GDM1 (cell line): ENCODE measurements at places on chromosomes 4 and X.

GRCh38 chrX:39895218-39896110 is 202.3 kb downstream of the BCOR start:
- no peak for DNase-seq

DNA sequence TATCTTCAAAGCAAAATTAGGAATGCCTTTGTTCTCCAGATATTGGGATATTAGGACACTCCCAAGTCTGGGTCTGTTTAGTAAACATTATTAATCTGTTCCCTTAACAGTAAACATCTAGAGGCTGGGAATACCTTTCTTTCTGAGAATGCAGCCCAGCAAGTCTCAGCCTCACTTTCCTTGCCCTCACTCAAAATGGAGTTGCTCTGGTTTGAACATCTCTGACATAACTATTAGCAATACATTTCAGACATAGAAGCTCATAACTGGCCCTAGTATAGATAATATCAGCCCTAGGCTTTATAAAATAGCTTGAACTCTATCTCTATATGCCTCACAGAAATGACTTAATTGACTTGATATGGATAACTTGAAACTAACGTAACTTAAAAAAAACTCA is 299.8 kb downstream of the SPATA18 start:
- no peak for DNase-seq

DNA sequence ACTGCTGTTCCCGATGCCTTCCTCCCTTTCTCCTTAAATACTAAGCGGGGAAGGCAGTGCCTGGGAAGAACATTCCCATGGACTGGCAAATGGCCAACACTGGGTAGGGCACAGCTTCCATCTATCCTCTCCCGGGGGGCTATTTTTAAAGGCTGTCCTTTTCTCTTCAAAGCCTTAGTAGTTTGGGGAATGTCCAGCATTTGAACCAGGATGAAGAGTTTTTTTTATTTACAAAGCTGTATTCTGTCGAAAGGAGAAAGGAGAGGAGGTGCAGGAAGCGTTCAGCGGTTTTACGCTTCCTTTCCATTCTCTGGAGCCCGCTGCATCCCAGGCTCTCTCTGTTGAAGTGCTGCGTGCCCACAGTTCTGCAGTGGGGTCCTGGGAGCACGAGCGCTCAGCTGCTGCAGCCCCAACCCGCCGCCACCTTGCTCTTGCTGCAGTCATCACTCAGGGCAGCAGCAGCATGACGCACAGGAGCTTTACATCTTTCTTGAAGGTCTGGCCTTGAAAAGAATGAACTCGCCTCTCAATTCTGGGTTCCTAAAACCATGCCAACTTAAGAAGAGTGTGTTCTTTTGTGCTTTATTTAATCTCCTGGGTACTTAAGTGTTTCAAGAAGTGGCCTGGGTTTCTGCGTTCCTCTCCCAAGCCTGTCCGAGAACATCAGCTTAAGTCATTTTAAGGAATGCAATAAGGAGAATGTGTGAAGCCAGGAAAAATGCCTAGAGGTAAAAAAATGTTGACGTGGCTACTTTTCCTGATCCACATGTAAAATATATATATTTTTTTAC is 427.2 kb downstream of the MAPK10 start:
- DNase-seq = no peak

DNA sequence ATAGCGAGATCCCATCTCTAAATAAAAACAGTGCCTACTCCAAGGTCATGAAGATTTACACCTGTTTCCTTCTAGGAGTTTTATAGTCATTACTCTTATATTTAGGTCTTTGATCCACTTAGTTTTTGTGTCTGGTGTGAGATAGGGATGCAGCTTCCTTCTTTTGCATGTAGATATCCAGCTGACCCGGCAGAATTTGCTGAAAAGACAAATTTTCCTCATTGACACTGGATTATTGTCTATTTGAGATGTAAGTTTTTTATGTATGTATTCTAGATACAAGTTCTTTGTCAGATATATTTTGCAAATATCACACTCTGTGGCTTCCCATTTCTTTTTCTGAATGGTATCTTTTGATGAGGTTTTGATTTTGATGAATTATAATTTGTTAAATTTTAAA is 85.4 kb downstream of the RFC1 start:
- DNase-seq = no peak

GRCh38 chrX:140065961-140066662 is 100.8 kb upstream of the CXorf66 start:
- DNase-seq = no peak

DNA sequence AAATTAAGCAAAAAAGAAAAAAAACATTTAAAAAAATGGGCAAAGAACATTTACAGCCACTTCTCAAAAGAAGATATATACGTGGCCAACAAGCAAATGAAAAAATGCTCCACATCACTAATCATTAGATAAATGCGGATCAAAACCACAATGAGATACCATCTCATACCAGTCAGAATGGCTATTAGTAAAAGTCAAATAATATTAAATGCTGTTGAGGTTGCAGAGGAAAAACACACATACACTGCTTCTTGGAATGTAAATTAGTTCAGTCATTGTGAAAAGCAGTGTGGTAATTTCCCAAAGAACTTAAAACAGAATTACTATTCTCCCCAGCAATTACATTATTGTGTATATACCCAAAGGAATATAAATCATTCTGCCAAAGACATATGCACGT is 1189.0 kb downstream of the PCDH18 start:
- DNase-seq = no peak

DNA sequence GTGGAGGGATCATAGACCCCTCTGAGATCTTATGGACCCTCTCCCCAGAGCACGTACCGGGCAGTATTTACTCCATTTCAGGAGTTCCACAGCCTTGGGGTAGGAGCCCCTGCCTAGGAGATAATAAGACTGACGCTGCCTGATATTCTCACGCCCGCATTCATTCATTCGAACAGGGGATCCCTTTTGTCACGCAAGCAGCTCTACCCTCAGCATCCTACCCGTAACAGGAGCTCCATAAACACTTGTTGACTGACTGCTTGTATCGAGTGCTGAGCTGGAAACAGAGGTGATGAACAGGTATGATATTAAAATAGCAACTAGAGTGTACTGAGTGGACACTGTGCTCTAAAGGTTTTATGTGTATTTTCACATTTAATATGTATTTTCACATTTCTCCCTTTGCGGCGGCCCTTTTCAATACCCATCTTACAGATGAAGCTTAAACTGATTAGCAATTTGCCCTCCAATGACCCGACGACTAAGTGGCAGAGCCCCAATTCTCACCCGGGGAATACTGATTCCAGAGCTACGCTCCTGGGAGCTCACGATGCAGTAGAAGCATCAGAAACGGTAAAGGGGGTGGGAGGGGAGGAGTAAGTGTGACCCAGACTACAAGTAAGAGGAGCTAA is 888 bp downstream of the RAB28 start:
- peak; percentile 1 for DNase-seq

GRCh38 chr4:41887821-41888686 is 47.2 kb upstream of the TMEM33 start:
- DNase-seq = no peak

GRCh38 chr4:76197971-76198410 is 15.6 kb downstream of the SCARB2 start:
- peak; percentile 51 for DNase-seq

GRCh38 chrX:21847342-21847741 is 7.9 kb downstream of the MBTPS2 start:
- no peak for DNase-seq

DNA sequence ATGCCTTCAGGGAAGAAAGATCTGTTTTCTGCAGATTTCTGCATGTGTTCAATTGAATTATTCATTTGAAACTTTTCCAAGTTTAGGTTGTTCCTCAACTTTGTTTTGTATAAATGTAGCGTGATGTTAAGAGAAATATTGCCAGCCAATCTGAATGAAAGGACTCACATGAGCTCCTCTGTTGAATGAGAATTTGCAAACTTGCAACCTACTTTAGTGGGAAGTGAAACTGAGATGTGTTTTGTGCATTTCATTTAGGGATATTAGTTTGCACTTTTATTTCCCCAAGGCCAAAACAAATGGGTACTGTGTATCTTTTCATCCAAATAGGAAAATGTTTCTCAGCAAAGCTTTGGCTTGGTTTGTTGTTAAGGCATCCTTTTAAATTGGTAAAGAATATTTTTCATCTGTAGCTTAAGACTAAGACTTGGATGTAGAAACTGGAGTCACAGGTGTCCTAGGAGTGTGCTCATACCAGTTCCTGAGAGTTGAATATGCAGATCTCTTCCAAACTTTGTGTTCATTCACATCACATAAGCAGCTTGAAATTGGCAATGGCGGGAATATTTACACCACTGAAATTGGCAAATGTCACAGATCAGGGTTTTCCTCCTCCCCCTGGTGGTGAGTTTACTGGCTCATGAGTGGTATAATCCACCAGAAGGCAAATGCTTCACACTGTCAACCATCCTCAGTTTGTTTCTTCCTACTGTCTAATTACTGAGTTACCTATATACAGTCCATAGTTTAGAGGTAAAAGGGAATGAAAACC is 193.6 kb upstream of the BANK1 start:
- DNase-seq = no peak

DNA sequence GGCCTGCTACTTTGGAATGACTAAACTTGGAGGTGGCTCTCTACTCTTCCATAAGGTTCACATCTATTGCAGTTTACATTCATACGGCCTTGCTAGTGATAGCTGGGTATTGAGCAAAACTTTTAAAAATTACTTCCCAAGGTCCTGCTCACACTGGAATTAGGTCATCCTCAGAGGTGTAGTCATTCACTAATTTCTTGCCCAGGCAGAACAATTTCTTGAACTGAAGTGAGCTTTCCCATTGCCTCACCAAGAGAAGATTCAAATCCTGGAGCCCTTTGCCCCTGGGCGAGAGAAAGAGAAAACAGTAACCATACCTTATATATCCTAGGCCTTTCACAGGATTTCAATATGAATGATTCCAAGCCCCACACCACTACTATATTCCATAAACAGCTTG is 109.2 kb downstream of the GUCY2F start:
- DNase-seq = no peak

- DNase-seq = no peak
Observed at GRCh38 chr4:79759793-79760192, 313.2 kb downstream of the ANTXR2 start.

- no peak for DNase-seq
Observed at GRCh38 chr4:8697826-8698225, 105.3 kb downstream of the CPZ start.

- no peak for DNase-seq
Observed at GRCh38 chr4:118752551-118752950, 67.4 kb downstream of the METTL14 start.

- DNase-seq = no peak
Observed at GRCh38 chrX:105635794-105636193, 186.5 kb upstream of the NRK start.

DNA sequence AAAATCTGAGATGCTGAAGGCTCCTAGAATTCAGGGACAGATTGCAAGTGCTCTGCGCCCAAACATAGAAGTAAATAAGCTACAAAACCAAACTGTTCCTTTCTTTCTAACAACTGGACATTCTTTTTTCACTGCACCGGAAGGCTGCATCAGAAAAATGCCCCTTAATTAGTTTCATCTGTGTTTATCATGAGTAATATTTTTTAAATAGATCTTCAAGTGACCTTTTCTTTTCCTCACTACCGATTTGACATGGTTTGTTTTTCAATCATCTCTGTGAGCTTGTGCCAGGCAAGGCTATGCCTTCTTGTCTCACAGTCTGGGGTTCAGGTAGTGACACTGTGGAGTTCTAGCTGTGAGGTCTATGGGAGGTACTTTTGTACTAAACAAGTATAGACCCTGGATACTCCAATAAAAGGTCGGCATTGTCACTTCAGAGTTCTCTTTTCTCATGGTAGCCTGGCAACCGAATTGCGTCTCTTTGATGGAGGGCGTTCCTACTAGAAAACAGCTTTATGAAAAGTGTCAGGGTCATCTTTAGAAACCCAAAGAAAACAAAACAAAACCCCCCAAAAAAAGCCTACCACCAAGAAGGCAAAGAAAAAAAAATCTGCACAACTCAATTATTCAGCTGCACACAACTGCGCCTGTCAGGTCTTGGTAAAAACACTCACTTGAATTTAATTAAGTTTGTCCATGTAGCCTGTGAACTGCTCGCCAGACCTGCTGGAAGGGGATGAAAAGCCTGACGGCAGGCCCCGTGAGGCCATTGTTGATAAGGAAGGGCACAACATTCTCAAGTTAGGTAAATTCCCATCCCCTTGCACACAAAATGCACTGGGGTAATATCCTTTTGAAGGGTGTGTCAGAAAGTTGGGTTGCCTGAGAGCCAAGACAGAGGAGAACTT is 22.8 kb upstream of the ADAMTS3 start:
- DNase-seq = no peak

- no peak for DNase-seq
Observed at GRCh38 chr4:1174941-1175634, 2.7 kb upstream of the SPON2 start.

DNA sequence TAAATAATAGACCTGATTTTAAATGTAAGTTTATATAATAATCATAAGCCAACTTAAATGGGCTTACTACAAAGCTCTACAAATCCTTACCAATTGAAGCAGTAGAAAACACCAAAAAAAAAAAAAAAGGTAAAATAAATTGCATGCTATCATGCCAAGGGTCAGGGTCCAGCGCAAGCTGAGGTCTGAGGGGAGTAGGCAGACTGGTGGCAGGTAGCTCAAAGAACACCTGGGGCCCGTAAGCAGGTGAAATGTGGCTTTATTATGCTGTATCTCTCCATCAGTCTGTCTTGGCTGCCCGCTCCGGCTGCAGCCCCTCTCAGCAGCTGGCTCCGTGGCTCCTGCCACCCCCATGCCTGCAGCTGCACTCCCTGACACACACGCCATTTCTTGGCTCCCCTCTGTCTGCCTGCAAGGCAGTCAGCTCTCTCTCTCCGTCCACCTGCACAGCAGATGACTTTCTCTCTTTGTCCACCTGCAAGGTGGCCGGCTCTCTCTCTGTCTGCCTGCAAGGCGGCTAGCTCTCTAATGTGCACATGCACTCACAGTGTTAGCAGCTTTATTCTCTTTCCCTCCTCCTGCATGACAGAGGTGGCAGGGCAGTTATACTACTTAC is 209.4 kb upstream of the UGT8 start:
- no peak for DNase-seq

DNA sequence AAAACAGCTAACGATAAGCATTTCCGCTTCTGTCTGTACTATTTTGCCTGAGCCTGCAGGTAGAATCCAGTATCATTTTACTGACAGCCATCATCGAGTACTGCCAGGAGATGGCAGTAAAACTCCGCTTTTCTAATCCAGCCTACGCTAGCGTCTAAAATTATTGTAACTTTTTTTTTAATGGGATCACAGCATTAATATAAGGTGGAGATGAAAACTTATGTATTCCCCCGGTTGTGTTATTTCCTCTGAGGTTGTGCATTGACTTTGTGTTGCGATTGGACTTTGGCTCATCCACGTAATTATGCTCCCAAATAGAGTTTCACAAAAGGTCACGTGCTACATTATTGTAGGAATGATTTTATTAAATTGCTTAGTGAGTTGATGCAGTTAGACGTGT is 248.1 kb downstream of the C4orf33 start:
- no peak for DNase-seq

DNA sequence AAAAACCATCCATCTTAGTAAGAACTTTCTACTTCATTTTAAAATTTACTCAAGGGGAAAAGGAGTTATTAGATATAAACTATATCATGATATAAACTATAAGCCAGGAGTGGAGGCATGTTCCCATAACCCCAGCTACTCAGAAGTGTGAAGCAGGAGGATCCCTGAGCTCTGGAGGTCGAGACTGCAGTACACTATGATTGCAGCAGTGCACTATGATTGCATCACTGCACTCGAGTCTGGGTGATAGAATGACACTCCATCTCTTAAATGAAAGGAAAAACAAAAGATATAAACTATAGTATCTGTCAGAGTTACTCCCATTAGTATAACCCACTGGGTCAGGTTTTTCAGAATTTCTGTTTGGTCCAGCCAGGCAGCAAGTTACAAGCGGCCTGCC is 47.6 kb downstream of the RPS3A start:
- no peak for DNase-seq

GRCh38 chrX:46758163-46758955 is 559 bp downstream of the SLC9A7 start:
- DNase-seq = no peak
